Osteoblast (primary cell): ENCODE measurements at places on chromosomes 7 and 10. TPM values are rescaled to one million over a fixed set of nuclear protein-coding genes. Genes with fewer than 3 reads are reported as not detected.

The GPR15LG gene
- total RNA-seq: not detected in 2 replicates

GRCh38 chr10:99374526-99374925, 45.4 kb downstream of the CNNM1 start:
- no peak for DNase-seq

- DNase-seq: no peak
These were observed 19.4 kb downstream of the PEX1 start for GRCh38 chr7:92508946-92509345.

DNA sequence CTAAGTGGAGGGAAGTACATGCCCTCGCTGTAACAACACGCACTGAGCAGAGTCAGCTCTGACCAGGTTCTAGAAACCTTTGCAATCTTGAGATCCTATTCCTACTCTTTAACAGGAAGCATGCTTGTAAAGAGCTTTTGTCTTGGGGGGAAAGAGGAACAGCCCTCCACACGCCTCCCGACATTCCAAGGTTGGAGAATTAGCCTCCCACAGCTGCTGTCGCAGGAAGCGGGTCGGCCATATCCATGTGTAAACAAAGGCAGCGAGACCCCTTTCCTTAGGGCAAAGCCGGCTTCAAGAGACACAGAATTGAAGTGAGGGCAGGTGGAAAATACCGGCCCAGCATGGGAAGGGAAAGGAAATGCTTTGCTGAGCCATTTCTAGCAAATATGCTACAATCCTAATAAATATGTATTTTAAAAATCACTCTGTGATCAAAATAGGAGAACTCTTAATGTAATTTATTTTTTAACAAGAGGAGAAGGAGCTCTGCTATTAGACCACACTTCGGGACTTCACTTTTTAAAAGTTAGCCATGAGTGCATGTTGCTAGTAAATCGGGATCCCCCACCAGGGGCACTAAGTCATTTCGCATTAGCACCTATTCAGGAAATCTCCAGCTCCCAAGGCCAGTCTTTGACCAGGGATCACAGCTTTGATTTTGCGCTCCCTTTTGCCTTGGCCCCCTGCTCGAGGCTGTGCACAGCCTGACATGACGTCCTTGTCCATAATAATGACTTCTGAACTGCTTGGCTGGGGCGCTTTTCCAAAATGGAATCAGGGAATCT, 55.9 kb downstream of the FAM204A start:
- DNase-seq: no peak

The SPOCK2 gene
- 0.36 and 0.59 TPM in 2 replicates for total RNA-seq
